Thyroid gland (tissue), 4 donors: ENCODE measurements at places on chromosomes 3 and 15.

DNA sequence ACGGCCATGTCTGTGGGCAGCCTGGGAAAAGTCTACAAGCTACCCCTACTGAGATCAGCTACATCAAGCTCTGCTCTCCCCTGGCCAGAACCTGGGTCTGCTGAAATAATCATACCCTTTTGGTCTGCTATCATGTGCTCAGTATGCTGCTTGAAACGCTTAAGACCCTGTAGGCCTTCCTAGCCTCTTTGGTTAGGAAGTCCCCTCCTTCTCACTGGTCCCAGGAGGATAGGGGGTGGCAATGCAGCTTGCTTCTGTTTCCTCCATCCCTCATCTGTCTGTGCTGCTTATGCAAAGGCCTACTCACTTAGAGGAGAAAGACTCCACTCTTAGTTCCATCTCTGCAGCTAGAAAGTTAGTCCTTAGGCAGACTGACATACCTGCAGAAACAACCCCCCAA is 118.2 kb upstream of the RASGRP1 start:
- no peaks in the 10 kb centered on the region for H3K27me3 ChIP-seq
- no peaks in the 10 kb centered on the region for H3K36me3 ChIP-seq
- no peak overlapping the region for H3K27ac ChIP-seq
- no peak overlapping the region for H3K4me3 ChIP-seq
- no peaks in the 10 kb centered on the region for H3K4me1 ChIP-seq

DNA sequence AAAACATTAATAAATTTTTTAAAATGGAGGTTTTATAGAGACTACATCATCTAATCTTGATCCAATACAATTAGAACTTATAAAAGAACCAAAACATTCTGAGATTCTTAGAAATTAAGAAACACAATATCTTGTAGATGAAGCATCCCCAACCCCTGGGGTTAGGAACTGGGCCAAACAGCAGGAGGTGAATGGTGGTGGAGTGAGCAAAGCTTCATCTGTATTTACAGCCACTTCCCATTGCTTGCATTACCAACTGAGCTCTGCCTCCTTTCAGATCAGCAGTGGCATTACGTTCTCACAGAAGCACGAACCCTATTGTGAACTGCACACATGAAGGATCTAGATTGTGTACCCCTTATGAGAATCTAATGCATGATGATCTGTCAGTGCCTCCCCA is 36.3 kb downstream of the KNL1 start:
- H3K27me3 ChIP-seq = no peaks in the 10 kb centered on the region
- H3K4me3 ChIP-seq = no peak overlapping the region
- H3K4me1 ChIP-seq = no peaks in the 10 kb centered on the region
- no peaks in the 10 kb centered on the region for H3K36me3 ChIP-seq
- DNase-seq = no peak
- no peak overlapping the region for H3K27ac ChIP-seq

GRCh38 chr3:152745646-152746045 is 89.3 kb upstream of the P2RY1 start:
- no peaks in the 10 kb centered on the region for H3K36me3 ChIP-seq
- H3K4me3 ChIP-seq = no peak overlapping the region
- no peak overlapping the region for H3K27ac ChIP-seq
- no peaks in the 10 kb centered on the region for H3K27me3 ChIP-seq

DNA sequence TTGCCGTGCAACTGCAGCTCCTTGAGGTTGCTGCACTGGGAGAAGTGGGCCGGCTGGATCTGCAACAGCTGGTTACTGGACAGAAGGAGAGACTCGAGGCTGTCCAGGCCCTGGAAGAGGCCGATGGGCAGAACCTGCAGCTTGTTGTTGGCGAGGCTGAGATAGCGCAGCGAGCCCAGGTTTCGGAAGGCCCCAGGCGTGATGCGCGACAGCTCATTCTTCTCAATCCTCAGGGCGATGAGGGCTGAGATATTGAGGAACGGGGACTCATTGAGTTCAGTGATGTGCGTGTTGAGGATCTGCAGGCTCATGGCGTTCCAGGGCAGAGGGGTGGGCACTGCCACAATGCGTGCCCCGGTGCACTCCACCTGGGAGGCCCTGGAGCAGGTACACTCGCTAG is 9.0 kb downstream of the LRRC15 start:
- no peaks in the 10 kb centered on the region for H3K27me3 ChIP-seq
- H3K36me3 ChIP-seq = no peaks in the 10 kb centered on the region
- no peak for DNase-seq
- H3K27ac ChIP-seq = no peak overlapping the region

- H3K36me3 ChIP-seq = no peaks in the 10 kb centered on the region
- H3K27ac ChIP-seq = no peak overlapping the region
- H3K27me3 ChIP-seq = no peaks in the 10 kb centered on the region
- no peak for DNase-seq
Observed at GRCh38 chr15:39176030-39176429, 404.8 kb upstream of the THBS1 start.

DNA sequence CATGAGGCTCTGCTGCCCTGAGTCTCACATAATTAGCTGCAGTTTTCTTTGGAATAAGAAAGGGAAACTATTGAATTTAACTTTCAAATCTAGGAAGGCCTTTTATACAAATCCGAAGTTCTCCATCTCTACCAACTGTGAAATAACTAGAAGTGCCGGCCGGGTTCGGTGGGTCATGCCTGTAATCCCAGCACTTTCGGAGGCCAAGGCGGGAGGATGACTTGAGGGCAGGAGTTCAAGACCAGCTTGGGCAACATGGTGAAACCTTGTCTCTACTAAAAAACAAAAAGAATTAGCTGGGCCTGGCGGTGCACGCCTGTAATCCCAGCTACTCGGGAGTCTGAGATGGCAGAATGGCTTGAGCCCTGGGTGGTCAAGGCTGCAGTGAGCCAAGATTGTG is 43.6 kb downstream of the COL8A1 start:
- H3K27ac ChIP-seq = peak overlapping the region; percentile 34
- no peak overlapping the region for H3K4me3 ChIP-seq
- H3K4me1 ChIP-seq = peaks cover 33% of the 10 kb centered on the region
- no peaks in the 10 kb centered on the region for H3K27me3 ChIP-seq

DNA sequence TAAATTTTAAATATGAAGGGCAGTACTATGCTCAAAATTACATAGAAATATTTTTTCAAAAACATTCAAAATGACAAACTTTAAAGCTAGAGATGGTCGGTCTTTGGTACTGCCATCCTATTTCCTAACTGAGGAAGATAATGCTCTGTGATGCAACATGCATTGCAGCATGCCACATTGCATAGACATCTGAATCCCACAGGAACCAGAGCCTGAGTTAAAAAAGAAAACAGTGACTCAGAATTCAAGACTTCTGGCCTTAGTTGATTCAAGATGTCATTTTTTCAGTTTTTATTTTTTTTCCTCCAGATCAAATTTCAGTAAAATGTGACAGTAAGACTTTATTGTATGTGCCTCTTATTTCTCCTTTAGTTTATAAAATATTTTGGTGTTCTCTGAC is 33.1 kb downstream of the TP63 start:
- H3K27me3 ChIP-seq = no peaks in the 10 kb centered on the region
- DNase-seq = no peak
- H3K4me1 ChIP-seq = no peaks in the 10 kb centered on the region

GRCh38 chr15:67762610-67763368 is 62.5 kb upstream of the SKOR1 start:
- H3K36me3 ChIP-seq = no peaks in the 10 kb centered on the region
- H3K4me1 ChIP-seq = peaks cover 3% of the 10 kb centered on the region

DNA sequence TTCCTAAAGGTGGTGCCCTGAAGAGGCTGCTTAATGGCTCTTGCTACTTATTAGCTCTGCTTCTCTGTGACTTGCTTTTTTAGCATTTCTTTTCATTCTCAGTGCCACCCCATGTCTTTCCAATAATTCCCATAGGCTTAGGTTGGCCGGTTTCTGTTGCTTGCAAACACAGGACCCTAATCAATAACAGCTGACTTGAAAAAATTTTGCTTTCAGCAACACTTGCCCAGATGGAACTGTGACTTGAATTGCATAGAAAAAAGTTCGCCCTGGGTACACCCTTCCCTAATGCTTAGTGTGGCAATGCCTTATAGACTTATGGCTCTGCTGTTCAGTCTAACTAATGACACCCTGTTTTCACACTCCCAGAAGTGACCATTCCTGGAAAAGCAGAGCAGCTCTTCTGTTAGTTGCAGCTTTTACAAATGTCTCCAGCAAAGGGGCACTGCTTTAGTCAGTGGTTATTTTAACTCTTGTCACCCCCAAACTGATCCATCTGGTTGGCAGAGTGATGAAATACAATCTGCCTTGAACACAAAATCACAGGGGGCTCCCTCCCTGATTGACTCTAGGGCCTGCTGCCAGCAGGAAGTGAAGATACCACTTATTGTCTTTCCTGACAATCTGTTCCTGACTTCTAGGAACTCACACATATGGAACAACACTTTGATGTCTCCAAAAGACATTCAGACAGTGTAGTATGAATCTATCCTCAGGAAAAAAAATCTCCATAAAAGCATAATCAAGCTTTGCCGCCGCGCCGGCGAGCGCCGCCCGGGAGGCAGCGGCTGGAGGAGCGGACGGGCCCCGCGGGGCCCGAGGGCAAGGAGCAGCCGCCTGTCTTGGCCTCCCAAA is 9.7 kb upstream of the SLMAP start:
- no peaks in the 10 kb centered on the region for H3K27me3 ChIP-seq
- no peak for DNase-seq
- H3K27ac ChIP-seq = no peak overlapping the region
- no peaks in the 10 kb centered on the region for H3K36me3 ChIP-seq
- no peaks in the 10 kb centered on the region for H3K4me1 ChIP-seq
- H3K4me3 ChIP-seq = no peak overlapping the region

GRCh38 chr3:110957247-110958025 is 114.2 kb upstream of the NECTIN3 start:
- H3K36me3 ChIP-seq = no peaks in the 10 kb centered on the region
- no peaks in the 10 kb centered on the region for H3K4me1 ChIP-seq
- no peak overlapping the region for H3K4me3 ChIP-seq
- H3K27me3 ChIP-seq = no peaks in the 10 kb centered on the region

GRCh38 chr15:64884679-64885078 is 27.0 kb upstream of the ANKDD1A start:
- H3K27ac ChIP-seq = no peak overlapping the region
- no peak overlapping the region for H3K4me3 ChIP-seq
- H3K27me3 ChIP-seq = no peaks in the 10 kb centered on the region
- H3K36me3 ChIP-seq = no peaks in the 10 kb centered on the region
- no peak for DNase-seq
- no peaks in the 10 kb centered on the region for H3K4me1 ChIP-seq

DNA sequence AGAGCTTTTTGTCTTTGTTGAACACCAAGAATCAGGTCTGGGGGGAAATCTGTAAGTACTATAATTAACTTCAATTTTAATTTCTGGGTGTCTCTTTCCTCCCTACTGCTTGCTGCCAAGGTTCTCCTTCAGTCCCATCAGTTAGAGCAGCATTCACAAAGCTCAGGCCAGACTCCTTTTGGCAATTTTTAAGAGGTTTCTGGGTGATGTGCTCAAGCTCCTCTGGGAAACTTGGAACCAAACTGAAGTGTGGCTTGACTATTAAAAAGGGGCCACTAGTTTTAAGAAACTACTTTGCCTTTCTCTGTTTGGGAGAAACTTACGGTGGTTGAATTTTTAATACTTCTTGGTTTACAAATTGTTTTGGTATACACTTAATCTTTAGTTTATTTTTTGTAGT is 227.7 kb upstream of the SOX2 start:
- H3K4me1 ChIP-seq = no peaks in the 10 kb centered on the region
- H3K27me3 ChIP-seq = no peaks in the 10 kb centered on the region
- H3K4me3 ChIP-seq = no peak overlapping the region
- H3K27ac ChIP-seq = no peak overlapping the region
- no peak for DNase-seq
- H3K36me3 ChIP-seq = no peaks in the 10 kb centered on the region
